ENCODE measurements at places on chromosomes 7 and 10.

DNA sequence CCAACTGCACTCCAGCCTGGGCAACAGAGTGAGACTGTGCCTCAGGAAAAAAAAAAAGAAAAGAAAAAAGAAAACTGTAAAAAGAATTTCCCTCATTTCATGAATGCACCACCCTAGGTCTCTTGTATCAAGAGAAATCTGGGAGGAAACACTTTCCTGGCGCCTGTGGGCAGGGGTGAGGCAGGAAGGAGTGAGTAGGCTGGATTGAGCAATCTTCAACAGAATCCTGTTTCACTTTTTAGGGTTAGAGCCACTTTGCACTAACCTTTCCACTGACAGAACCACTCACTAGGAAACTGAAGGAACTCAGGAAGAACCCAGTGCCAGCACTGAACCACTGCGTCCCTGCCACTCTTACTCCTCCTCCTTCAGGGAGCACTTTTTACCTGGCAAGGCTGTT is 282.1 kb downstream of the CCDC3 start:
- no peak for DNase-seq

DNA sequence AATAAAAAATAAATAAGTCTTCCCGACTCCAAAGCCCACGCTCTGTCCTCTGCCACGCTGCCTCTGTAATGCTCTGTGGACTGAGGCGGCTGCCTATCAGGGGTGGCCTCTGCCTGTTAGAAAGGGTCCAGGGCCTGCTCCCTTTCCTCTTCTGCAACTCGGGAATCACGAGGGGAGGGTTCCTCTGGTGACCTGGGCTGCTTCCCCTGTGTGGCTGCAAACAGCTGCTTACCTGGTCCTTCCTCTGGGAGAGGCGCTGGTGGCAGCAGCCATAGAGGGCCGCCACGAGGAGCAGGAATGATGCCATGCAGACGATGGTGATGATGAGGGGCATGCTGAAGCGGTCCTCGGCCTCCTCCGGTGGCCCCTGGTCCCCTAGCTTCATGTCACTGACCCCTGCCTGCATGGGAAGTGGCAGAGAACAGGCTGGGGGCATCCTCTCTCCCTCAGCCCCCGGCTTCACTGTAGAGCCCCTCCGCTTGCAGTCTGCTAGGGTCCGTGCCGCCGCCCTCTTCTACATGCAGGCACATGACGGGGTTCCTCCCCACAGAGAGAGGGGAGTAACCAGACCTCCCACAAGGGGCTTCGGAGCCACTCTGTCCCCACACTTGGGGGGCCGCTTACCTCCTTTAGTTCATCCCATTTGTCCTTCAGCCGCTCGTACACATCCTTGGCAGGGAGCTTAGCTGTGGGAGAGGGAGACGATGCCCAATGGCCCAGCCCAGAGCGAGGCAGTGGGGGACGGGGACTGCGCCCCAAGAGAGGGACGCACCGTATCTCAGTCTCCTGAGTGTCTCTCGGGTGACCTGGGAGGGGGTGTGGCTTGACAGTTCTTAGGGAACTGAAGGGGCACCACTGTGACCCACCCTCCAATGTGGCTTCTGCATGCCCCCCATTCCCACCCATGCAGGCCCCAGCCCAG is 50.5 kb downstream of the PODXL start:
- no peak for DNase-seq

DNA sequence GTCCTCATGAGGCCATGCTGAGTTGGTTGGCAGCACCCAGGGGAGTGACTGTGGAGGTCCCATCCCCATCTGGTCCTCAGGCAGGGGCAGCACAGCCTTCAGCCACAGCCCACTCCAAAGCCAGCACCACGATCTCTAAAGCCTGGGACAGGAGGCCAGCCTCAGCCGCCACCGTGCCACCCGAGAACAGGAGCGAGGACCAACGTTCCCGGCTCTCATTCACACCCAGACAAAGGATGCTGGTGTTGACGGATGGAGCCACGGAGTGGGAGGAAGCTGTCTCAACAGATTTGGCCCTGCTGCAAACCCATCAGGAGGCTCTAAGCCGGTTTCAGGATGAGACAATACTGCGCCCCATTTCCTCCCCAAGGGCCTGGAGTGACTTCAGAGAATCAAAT is 42.7 kb upstream of the PPP2R2D start:
- DNase-seq, result no peak

- DNase-seq, result no peak
Observed at GRCh38 chr7:155123413-155123812, 53.3 kb downstream of the HTR5A start.

GRCh38 chr7:95141755-95142154 is 182.6 kb downstream of the PON1 start:
- peak; percentile 3 for DNase-seq

GRCh38 chr7:39811161-39811614 is 138.9 kb upstream of the CDK13 start:
- DNase-seq, result peak; percentile 4

- DNase-seq, result no peak
Observed at GRCh38 chr7:111532625-111533024, 29.7 kb downstream of the IMMP2L start.

DNA sequence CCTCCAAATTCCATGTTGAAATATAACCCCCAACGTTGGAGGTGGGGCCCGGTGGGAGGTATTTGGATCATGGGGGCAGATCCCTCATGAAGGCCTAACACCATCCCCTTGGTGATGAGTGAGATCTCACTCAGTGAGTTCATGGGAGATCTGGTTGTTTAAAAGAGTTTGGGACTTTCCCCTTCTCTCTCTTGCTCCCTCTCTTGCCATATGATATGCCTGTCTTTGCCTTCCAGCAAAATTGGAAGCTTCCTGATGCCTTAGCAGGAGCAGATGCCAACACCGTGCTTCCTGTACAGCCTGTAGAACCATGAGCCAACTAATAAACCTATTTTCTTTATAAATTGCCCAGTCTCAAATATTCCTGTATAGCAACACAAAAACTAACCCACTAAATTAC is 55.7 kb upstream of the CDK1 start:
- DNase-seq, result no peak

GRCh38 chr7:114255404-114255841 is 159.2 kb upstream of the FOXP2 start:
- no peak for DNase-seq

- no peak for DNase-seq
Observed at GRCh38 chr10:29970576-29970975, 88.8 kb downstream of the JCAD start.

GRCh38 chr10:122281018-122281626 is 10.0 kb downstream of the BTBD16 start:
- DNase-seq, result no peak

DNA sequence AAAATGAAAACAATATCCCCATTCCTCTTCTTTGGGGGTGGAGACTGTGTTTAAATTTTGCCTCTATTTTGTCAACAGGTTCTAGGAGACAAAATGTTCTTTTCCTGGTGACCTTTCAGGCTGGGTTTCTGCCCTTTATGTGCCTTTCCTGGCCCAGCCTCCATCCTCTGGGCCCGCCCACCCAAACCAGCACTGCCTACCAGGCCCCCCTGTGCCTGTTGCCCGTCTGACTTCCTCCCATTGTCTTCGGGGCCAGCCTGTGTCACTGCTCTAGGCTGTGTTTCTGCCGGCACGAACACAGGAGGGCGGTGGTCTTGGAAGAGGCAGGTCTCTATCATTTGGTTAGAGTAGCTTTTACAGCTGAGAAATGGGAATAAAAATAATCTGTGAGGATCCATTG is 13.9 kb downstream of the TSPAN14 start:
- no peak for DNase-seq

GRCh38 chr7:112497481-112497880 is 16.7 kb downstream of the LSMEM1 start:
- DNase-seq, result no peak

DNA sequence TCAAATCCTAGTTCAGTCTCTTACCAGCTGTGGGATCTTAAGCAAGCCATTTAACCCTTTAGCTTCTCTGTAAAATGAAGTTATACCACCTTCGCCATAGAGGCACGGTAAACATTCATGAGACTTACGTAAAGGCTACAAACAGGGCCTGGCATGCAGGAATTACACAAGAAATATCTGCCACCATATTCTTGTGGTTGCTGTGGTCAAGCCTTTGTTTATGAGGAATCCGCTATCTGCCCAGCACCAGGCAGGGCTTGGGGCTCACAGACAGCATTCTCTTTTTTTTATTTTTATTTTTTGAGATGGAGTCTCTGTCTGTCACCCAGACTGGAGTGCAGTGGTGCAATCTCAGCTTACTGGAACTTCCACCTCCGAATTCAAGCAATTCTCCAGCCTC is 9.9 kb downstream of the AIFM2 start:
- DNase-seq, result no peak

DNA sequence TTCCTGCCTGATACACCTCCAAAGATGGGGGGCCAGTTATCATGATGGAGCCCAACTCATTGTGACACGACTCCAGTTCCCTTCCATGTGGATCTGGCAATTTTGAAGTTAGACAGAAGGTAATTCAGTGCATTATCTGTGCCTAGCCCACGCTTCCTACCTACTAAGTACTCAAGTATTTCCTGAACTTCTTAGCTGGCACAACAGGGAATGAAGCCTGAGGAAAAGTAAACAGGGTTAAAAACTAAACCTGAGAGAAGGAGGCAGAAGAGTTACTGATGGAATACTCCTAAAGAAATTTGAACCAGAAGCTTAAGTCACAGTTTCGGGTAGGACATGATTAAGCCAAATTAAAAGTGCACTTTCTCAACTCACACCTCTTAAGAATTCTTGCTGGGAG is 1.1 kb upstream of the SEC31B start:
- no peak for DNase-seq

GRCh38 chr7:41702635-41703371 is at the start of gene INHBA:
Gene INHBA, minus strand, starts transcription at chr7:41703090. Its CDS starts 2,716 bp downstream, at chr7:41700374.
- DNase-seq, result no peak

GRCh38 chr7:1096156-1097119 is 8.5 kb downstream of the GPER1 start:
- no peak for DNase-seq

- no peak for DNase-seq
Observed at GRCh38 chr7:79590391-79590790, 136.9 kb upstream of the MAGI2 start.

- no peak for DNase-seq
Observed at GRCh38 chr7:106037489-106038176, 74.5 kb downstream of the SYPL1 start.

DNA sequence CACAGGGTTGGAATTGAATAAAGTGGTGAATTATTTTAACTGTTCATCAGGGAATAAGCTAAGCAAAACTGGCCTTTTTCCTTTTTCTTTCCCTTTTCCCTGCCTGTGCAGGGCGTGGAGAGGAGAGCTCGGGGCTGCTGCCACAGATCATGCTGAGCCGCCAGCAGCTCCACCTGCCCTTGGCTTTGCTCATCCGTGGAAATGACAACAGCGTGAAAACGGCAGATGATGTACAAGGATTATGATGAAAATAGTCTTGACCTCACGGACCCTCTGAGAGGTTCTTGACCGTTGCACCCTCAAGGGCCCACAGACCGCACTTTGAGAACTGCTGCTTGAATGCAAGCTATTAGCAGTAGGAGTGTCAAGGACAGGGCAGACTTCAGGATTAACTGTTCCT is 10.6 kb downstream of the PPP2R2D start:
- DNase-seq, result no peak

DNA sequence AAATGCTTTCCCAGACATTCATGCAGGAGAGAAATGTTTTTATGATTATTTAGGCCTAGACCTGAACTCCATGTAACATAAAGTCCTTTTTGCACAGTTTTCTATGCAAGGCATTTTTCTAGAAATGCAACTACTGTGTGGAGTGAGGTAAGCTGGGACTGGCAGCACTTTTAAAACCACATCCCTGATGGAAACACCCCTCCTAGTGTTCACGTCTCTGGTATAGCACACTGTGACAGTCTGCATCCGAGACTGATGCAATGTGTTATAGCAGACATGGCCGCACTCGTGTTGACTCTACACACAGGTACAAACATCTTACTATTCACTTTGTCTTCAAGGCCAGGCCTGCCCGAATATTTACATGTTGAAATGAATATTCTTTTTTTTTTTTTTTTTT is 19.3 kb upstream of the ERCC6 start:
- no peak for DNase-seq

DNA sequence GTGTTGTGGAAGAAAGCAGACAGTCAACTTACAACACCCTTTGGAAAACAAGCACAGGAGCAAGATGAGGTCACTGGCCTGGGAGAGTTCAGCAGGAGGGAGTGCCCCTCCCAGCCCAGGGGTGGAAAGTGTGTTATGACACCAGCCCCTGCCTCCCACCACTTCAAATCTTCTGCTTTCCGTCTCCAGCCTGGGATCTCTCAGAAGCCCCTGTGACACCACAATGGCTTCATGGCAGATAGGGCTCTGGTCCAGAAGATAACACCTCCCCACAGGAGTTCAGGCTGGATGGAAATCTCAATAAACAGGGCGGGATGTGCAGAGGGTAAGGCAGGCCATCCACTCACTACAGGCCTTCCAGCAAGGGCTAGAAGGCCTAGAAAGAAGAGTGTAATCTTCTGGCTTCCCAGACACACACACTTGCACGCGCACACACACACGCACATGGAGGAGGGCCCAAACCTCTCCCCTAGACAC is 48.7 kb upstream of the ZMIZ1 start:
- DNase-seq, result no peak

Data from HS-27A (cell line).